ENCODE measurements at places on chromosomes 3 and 15. TPM values are rescaled to one million over a fixed set of nuclear protein-coding genes. Genes with fewer than 3 reads are reported as not detected.

DNA sequence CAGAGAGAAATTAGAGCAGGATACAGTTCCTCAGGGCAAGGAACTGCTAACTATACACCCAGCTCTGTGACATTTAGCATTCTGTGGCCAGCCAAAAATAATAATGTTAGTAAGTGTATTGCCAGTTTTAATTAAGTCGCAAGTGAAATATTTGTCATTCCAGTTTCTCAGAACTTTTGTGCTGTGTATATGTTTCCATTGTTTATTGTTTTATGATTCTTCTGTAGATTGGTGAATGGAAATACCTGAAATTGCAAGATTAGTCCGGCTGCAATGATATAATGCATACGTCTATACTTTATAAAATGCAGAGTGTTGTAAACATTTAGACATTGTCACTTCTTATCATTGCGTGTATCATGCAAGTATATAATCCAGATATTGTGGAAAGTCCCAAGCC, 351.3 kb upstream of the GRM7 start:
- no peak for DNase-seq

- DNase-seq, result no peak
These were observed 431.8 kb downstream of the TBL1XR1 start for GRCh38 chr3:176765382-176765900.

GRCh38 chr3:95468331-95468730, 1346.1 kb upstream of the EPHA6 start:
- DNase-seq, result no peak

The TBCCD1 gene
- 16.1 TPM for total RNA-seq

The PGBD4 gene
- total RNA-seq, result 0.96 TPM

The GALNT15 gene
- not detected for total RNA-seq

DNA sequence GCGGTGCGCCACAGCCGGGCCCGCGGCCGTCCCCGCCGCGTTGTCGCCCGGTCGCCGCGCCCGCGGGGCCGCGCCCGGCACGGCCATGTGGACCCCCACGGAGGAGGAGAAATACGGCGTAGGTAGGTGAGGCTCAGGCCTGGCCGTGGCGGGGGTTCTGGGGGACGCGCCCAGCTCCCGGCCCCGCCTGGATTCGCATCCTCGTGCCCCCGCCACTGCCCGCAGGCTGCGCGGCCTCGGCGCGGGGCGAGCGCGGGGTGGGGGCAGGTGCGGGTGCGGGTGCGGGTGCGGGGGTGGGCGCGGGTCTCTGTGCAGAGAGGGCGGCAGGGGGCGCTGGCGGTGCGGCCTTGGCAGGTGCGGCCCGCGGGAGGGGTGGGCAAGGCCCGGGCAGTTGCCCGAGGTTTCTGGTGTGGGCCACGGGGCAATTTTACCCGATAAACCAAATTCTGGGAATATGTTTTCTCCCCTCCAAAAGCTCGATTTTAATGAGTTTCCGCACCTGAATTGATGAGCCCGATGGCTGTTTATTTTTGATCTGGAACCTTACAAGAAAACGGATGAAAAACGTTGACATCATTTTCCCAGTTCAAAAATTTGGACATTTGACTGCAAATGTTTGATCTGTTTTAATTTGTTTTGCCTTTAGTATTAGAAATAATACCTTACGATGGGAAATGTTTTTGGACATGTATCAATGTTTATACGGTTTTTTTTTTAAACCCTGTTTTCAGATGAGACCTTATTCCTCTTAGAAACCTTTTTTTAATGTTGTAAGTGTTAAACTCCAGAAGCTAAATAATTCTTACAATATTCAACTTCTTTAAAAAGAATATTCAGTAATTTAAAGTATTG, 678 bp downstream of the DOCK3 start:
- no peak for DNase-seq

The ANKRD34C gene
- total RNA-seq, result not detected

DNA sequence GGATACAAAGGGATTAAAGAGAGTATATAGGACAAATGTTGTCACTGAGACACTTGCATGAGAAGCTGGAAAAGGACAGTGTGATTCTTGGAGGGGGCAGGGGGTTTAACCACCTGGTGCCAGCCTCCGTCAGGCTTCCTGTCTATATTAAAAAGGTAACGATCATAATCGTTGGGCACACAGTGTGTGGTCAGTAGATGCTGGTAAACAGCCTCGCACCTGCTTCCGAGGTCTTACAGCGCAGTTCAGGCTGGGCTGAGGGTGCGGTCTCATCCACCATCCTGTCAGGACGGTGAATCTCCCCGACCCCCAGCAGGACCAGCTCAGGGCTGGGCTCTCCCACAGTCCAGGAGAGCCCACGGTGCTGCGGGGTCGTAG, 47.7 kb upstream of the SMAD6 start:
- no peak for DNase-seq

The ROPN1B gene
- total RNA-seq, result not detected
